Fibroblast of skin of left biceps (primary cell): ENCODE measurements at places on chromosomes 13 and 19.

GRCh38 chr13:98141509-98142379, 1.1 kb upstream of the FARP1 start:
- no peak for DNase-seq

GRCh38 chr19:18419699-18420460, 682 bp downstream of the SSBP4 start:
- no peak for DNase-seq

GRCh38 chr19:13530720-13531119, 24.4 kb upstream of the CACNA1A start:
- no peak for DNase-seq

- no peak for DNase-seq
Measured at GRCh38 chr13:112131713-112132113, 64.8 kb downstream of the SOX1 start.

DNA sequence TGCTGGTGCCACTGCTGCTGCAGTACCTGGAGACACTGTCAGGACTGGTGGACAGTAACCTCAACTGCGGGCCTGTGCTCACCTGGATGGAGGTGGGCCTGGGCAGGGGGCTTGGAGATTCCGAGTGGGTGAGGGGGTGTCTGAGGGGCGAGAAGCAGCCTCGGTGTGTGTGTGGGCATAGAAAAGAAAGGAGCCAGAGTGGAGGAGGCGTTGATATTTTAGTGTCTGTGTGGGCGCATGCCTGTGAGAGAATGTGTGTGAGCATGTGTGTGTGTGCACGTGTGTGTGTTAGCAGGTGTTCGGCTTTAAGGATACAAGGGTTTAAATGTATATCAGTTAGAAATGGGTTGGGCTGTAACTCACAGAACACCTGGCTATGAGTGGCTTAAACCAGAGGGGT, 3.7 kb downstream of the ARHGAP33 start:
- no peak for DNase-seq

DNA sequence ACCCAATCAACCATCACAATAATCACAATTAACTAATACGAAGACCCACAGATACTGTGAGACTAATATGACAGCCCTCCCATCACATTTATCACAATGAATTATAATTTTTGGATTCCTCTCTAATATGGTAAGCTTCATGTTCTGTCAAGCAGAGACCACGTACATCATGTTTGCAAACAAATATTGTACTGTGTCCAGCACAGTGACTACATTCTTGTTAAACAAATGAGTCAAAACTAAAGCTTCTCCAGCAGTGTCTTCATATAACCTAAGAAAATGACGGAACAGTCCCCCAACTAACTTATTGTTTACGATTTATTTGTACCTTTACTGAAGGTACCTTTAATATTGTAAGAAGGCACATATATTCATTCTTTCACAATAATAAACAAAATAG, 292.6 kb downstream of the ENOX1 start:
- no peak for DNase-seq

GRCh38 chr19:10636304-10636972, 11.1 kb downstream of the SLC44A2 start:
- DNase-seq = no peak

DNA sequence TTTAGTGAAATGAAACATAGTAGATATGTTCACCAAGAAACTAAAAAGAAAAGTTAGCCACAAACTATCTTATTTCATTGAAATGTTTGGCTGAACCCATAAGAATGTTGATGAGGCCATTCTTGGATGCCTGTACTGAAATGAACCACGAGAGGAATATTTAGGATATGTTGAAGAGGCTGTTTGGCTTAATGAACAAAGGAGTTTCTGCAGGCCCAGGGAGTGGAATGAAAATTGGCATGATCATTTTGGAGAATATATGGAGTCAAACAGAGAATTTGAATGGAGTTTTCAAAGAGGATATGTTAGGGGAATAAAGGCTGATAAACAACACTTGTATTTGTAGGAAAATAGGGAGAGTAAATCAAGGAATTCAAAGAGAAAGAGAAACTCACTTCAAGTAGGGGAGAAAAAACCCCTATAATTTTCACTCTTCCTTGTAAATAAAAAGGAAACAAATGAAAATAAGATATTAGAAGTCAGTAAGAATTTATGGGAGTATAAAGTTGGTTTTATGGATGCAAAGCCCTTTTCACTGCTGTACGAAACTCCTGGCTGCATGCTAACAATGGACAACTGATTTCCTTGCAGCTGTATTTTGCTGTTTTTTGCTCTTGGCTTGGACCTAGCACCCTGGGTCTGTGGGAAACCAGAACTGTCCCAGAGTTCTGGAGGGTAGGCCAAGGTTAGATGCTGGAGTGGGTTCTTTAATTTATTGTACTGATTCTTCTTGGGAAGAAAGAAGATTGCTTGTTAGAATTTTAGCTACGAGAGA, 36.5 kb downstream of the KL start:
- peak; percentile 39 for DNase-seq

GRCh38 chr13:112905619-112905989, 63.4 kb upstream of the MCF2L start:
- DNase-seq = no peak

DNA sequence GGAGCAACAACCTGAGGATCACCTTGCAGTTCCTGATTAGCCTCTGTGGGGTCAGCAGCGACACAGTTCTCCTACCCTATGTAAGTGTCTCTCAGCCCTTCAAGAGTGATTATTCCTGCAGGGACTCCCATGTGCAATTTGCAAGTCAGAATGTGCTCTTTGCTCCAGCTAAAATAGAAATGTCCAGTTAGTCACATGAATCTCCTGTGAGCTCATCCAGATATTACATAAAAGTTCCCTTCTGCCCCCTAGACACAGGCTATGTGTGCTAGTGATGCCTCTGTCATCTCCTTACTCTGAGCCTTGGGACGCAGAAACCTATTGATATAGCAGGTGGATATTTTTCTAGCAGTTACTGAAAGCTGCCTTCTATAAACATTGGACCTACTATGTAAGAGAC, 105.5 kb downstream of the ZAR1L start:
- DNase-seq = no peak

GRCh38 chr13:33108620-33109019, 92.4 kb downstream of the KL start:
- DNase-seq = peak; percentile 45

GRCh38 chr19:1653300-1653628, 849 bp upstream of the TCF3 start:
- no peak for DNase-seq

GRCh38 chr19:3409346-3410064, 43.1 kb downstream of the NFIC start:
- no peak for DNase-seq

DNA sequence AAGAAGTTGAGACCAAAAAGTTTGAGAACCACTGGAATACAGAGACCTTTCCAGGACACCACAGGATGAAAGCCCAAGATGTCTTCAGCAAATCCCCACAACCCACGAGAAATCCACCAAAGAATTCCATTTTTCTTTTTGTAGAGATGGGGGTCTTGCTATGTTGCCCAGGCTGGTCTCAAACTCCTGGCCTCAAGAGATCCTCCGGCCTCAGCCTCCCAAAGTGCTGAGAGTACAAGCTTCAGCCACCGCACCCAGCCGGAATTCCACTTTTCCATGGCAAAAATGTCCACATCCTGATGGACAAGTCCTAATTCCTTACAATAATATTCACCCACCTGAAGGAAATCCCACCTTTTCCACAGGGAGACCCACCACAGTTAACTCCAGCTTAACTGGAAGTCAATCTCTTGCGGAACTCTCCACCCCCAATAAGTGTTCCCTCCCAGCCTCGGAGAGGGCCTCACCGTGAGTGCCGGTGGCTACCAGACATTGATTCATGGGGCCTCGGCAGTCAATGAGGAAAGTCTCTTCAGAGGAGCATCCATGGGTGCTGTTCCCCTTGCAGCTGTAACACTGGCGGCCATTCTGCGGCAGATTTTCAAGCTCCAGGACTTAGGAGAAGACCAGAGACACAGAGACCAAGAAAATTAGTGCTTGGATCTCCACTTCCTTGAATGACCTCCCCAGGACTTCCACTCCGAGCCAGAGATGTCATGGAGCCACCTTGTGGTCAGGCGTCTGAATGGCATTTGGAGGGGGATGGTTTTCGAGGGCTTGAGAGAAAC, 12.3 kb upstream of the CADM4 start:
- no peak for DNase-seq

- no peak for DNase-seq
Measured at GRCh38 chr13:111897846-111898215, 169.1 kb upstream of the SOX1 start.

DNA sequence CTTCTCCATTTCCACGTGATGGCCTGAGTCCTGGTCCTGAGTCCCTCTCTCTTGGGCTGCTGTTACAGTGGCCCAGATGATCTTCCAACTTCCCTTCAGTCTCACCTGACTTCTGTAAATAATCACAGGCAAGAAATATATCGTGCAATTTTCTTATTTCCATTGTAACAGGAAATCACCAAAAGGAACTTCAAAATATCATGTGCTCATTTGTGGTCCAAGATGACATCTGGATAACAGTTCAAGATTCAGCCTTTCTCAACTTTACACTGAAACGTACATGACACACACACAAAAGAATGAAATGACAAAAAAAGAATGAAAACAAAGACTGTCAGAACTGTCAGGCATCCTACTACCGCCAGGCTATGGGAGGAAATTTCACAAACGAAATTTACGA, 22.0 kb upstream of the RAP2A start:
- DNase-seq = peak; percentile 8

GRCh38 chr13:99516153-99516929, 15.1 kb downstream of the TM9SF2 start:
- DNase-seq = no peak

- DNase-seq = no peak
Measured at GRCh38 chr13:25806264-25806974, 245.4 kb downstream of the SHISA2 start.

DNA sequence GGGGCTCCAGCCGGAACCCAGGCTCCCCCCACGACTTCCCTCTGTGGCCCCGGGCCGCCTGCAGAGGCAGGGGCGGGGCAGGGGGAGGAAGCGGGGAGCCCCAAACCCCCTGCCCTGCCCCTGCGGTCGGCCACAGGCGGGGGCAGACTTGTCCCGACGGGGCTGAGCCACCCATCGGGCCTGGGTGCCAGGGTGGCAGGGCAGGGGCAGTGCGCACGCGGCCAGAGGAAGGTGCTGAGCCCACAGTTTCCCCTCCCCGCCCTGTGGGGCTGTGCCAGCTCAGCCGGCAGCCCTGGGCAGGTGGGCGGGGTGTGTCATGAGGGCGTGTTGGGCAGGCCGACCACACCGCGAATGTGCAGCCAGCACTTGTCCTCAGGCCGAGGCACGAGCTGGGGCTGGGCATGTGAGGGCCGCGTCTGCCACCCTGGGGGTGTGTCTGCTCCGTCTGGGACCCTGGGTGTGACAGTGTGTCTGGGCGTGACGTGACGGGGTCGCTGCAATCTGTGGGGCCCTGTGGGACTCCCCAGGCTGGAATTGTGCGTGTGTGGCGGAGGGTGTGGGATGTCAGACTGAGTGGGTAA, 17.7 kb downstream of the CCDC97 start:
- no peak for DNase-seq

DNA sequence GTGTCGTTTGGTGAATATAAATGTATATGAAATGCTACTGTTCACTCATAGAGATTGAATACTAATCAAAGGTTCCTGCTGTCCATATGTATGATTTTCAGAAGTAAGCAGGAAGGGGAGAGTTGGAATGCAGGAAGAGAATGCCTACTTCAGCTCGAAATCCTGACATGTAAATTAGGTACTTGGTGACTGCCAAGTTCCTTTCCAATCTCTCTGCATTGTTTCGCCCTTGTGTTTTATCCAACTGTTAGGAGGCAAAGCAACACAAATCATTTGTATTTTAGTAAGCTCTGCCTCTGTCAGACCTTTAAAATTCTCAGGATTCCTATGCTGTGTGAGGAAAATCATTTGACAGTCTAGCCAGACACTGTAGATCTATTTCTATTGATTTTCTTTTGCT, 9.0 kb downstream of the STARD13 start:
- peak; percentile 31 for DNase-seq

DNA sequence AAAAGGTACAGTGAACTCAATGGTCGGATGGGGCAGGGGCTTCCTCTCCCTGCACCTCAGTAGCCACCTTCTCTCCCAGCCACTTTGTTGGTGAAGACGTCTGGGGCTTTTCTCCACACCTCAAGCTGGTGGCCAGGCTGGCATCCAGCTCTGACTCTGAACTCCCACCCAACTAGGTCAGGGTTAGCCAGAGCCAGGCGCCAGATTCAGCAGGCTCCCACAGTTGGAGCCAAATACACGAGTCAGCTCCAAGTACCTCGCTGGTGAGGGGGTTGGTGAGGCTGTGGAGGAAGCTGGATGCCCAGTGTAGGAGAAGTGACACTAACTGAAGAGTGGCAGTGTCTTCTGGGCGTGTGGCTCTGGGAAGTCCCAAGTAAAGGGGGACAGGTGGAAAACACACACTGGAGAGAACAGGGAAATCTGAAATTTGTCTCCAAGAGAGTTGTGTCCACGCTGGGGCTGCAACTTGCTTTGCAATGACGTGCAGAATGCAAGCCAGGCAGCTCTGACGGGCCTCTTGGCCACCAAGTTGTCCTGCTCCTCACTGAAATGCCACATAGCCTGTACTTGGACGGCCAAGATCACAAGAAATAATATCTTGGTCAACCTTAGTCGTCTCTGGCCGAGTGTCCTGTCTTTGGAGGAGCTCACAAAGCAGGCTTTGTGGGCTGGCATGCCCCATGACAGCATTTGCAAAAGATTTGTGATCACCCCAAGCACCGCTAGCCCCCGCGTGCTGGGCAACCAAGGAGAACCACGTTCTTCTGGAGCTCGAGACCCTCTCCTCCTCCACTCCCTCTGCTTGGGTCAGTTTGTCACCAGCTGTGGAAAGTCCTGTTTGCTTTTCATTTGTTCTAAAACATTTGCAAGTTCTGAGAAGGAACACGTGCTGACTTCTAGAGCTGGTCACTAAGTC, 18.1 kb downstream of the SLC7A1 start:
- DNase-seq = no peak

DNA sequence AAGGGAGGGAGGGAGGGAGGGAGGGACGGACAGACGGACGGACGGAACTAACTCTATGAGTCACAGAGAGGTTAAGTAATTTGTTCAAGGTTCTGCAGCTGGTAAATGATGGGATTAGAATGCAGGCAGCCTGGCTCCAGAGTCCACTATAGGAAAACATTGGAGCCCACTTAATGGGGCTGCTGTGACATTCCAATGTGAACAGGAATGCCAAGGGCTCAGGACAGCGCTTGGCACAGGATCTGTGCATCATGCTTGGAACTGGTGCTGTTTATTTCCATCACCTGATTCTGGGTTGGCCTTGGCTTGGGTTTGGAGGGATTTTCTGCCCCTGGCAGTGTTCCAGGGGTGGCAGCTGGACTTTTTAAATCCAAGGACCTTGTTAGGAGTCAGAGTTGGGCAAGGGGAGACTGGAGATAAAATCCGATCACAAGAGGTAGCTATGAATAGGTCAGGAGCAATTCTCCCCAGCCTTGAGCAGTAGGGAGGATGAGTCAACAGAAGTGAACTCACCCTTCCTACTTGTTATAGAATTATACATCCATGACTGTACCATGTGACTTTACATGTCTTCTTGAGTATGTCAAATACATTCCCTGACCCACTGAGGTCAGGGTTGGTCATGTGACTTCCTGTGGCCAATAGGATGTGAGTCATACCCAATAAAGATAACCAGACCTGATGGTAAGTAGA, 7.8 kb upstream of the HIF3A start:
- DNase-seq = peak; percentile 56
